ENCODE measurements at places on chromosomes 11 and 22.

DNA sequence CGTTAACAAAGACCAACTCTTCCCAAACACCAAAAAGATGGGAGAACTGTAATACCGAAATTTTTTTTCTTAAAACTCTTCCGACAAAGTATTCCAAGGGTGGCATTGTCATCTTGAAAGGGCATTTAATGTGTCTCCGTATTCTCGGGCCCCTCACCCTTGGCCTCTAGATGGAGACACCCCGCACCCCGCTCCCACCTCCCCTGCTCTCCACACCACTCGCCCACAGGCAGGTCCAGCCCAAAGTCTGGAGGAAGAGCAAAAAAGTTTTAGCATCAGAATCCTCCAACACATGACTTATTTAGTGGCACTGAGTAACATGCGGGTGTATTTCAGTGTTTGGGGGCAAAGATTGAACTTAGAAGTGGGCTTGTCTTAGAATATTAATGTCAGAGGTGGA lies 20.7 kb downstream of the SPATA19 start:
- DNase-seq, result no peak

DNA sequence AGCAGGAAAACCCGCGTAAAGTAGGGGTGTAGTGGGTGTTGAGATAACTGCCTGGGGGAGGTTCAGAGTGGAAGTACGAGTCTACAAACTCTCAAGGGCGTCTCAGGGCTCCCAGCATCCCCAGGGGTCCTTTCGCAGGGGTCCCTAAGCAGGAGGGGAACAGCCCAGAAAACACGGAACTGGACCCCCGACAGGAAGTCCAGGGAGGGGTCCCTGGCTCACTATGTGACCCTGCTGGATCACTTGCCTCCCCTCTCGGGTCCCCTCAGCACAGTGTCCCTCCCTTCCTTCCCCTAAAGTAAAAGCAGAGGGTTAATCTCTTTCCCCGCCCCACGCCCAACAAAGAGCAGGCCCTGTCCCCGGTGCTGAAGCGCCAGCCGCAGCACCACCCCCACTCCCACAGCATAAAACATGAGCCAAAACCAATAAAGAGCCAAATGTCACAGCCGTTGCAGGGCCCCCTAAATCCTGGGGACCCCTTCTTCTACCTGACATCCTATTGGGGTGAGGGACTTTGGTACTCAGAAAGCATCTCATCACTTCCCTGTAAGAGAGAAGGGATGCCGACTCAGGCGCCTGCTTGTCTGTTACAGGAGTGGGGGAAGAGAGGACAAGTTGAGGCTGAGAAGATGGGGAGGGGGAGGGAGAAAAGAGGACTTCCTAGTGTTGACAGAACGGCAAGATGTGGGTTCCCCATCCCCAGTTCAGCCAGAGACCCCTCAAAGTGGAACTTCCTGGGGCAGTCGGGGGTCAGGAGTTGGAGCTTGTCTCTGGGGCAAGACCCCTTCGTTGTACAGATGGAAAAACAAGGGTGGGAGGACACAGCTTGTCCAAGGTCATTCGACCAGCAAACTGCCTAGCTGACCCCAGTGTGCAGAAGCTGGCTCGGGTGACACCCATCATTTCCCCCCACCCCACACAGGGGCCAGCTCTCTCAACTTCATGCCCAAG lies 1.4 kb upstream of the NEFH start:
- no peak for DNase-seq

GRCh38 chr11:111982541-111983186 lies 42.5 kb upstream of the DLAT start:
- no peak for DNase-seq

- DNase-seq, result no peak
Measured at GRCh38 chr11:73623686-73624085, 22.7 kb upstream of the PLEKHB1 start.

- no peak for DNase-seq
Measured at GRCh38 chr11:89612096-89612495, 98.0 kb upstream of the TRIM77 start.

DNA sequence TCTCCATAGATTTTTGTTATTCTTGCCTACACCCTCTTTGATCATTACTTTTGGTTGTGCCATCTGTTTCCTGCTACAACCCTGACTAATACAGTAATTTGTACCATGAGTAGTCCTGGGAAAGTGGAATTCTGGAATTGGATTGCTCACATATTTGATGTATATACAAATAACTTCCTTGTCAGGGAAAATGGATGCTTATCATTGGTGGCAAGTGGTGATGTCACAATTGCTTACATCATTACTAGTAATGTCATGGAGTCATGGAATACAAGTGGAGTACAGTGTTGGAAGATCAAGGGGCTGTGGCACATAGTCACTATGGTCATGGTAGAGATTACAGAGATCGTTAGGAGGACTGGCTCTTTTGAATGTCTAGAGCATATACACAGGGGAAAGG lies 24.4 kb downstream of the AASDHPPT start:
- DNase-seq, result no peak

- no peak for DNase-seq
Measured at GRCh38 chr11:124867700-124868099, 2.5 kb downstream of the ROBO3 start.

DNA sequence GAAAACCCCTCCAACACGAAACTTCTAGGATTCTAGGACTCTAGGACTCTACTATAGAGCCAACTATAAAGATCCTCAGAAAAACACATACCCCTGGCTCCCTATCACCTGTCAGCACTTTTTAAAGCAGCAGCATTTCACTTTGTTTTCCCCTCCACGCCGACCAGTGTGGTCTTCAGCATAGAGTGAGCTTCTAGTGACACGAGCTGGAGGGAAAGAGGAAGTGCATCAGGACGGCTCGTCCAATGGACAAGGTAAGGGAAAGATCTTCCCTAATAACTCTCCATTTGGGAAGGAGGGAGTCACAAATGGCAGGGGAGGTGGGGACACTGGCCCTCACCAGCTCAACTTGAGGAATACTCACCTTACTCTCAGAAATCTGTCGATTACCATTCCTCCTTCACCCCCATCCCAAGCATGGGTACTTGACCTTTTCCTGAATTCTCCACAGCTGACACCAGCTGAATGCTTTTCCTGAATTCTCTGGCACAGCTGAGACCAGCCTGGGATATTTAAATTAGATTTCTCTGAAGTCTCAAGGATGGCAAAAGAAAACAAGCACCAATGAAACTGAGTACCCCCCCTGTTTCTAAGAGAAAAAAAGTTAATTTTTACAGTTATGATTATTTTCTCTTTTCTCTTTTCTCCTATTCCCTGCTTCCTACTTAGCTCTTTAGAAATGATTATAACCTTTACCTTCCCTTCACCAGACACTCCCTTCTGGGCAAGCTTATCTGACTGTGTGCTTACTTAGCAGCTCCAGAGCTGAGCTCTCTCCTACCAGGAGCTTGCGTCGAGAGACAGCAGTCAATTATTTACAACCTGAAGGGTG lies 33.3 kb upstream of the NNMT start:
- DNase-seq, result no peak

GRCh38 chr11:20247591-20248007 lies 87.3 kb upstream of the DBX1 start:
- DNase-seq, result no peak

- no peak for DNase-seq
Measured at GRCh38 chr11:2561696-2562581, 117.1 kb downstream of the KCNQ1 start.

GRCh38 chr11:44913502-44913901 lies 37.2 kb downstream of the TP53I11 start:
- no peak for DNase-seq

DNA sequence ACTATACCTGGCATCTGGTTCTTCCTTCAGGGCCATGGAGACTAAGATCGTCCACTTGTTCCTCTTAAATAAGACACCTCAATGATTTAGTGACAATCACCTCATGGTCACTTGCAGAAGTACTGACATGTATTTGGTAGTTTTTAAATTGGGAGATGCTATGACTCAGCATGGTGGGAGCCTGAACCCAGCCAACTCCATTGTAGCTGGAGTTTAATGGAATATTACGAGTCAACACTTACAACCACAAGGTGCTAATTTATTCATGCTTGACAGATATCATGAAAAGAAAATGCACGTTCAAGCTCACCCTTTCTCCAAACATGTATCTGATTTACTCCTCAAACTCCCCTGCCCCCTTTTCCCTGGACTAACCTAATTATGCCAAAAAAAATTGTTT lies 16.6 kb upstream of the APOL3 start:
- DNase-seq, result no peak

DNA sequence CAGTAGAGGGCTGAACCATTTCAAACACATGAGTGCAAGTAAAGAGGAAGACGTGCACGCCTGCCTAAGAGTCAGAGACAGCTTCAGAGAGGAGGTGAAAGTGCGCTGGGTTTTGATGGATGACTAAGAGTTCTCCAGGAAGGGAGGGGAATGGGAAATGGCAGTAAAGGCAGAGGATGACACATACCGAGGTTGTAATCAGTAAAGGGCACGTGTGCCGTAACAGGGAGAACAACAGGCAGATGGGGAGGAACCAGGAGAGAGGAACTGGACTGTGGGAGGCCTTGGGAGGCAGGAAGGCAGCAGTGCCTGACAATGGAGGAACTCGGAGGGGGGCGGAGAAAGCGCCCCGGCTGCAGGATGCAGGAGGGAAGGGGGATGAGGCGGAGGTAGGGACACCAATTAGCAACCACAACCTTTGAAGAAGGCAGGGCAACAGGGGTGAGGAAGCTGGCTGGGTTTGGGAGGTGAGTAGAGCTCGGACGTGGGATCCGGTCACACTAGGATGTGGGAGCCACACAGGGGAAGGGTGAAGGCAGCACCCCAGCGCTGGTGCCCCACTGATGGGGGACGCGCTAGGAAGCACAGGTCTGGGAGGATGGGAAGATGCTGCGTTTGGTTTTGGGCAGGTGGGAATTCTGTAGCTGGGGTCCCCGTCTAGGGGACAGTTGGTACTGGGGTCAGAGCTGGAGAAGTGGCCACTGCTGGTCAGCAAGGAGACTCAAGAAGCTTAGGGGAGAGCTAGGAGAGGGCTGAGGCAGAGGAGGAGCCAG lies 67.4 kb downstream of the SCUBE1 start:
- no peak for DNase-seq

GRCh38 chr11:2795491-2795991 lies 90.0 kb downstream of the CDKN1C start:
- DNase-seq, result no peak

DNA sequence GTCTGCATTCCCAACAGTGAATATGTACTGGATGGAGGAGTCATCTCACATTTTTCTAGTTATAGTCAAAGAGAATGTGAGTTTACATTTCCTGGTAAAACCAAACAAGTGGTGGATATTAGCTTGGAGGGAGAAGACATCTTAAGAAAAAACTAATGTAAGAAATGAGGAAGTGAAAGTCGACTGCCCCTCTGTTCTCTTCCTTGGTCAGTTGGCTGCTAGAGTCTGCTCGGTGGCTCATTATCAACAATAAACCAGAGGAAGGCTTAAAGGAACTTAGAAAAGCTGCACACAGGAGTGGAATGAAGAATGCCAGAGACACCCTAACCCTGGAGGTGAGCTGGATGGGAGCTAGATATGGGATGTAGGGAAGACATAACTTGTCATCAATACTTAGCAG lies 5.8 kb downstream of the SLC22A9 start:
- DNase-seq, result no peak

DNA sequence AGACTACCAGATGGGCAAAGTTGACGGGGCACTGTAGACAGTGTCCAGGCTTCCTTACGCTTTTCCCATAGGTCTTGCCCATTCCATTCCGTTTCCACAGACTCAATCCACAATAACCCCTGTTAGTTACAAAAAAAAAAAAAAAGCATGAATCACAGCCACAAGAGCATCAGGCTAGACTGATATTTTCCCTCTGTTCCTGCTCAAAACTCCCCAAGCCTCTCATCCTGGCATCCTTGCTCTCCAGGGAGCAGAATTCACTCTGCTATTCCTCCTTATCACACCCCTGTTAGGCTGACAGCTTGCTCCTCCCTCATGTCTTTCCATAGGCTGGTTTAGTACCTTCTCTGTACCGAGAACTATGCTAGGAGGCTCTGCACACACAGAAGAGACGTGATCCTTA lies 42.2 kb downstream of the TMEM123 start:
- no peak for DNase-seq

DNA sequence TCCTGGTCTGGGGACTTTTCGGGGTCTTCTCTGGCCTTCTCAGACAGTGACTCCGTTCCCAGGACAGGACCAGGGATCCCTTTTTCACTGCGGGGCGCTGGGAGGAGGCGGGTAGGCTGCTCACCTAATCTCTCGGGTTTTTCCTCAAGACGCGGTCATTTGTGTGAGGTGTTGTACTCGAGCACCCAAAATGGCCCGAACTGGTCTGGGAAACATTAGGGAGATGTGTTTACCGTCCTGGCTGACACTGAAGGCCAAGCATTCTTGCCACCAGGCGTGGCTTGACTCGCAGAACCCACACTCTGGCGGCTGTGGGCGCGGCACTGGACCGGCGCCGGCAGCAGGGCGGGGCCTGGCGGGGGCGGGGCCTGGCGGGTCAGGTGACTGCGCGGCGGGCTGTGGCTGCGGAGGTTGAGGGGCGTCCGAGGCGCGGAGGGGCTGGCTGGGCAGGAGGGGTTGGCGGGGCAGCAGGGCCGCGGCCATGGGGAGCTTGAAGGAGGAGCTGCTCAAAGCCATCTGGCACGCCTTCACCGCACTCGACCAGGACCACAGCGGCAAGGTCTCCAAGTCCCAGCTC lies at the start of gene SWAP70:
SWAP70 (plus strand) TSS at position 379 of the 577 bp plus-strand sequence; CDS start at position 482, 103 bp downstream.
- DNase-seq, result peak; percentile 43

DNA sequence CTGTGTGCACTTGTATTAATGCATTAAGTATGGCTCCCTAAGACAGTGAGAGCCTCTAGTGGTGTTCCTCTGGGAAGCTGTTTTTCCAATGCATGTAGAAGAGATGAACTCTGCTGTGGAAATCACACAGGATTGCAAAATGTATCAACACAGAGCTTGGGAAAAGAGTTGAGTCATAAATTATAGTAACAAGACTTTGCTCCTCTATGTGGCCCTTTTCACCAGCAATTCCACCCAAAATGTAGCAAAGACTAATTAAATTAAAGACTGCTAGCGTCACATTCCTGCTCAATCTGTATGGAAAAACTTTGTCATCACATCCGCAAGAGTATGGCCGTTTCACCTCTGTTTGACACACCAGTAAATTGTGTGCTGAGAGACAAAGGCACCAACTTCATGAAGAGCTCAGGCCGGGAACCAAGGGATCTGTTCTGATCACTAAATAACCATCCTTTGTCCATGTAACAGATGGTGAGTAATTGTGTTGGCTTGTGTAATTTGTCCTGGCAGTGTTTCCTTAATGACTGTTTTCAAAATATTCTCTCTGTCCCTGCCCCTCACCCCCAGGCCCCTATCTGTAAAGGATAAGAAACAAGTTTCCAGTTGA lies 209.2 kb upstream of the SORL1-AS1 start:
- no peak for DNase-seq

DNA sequence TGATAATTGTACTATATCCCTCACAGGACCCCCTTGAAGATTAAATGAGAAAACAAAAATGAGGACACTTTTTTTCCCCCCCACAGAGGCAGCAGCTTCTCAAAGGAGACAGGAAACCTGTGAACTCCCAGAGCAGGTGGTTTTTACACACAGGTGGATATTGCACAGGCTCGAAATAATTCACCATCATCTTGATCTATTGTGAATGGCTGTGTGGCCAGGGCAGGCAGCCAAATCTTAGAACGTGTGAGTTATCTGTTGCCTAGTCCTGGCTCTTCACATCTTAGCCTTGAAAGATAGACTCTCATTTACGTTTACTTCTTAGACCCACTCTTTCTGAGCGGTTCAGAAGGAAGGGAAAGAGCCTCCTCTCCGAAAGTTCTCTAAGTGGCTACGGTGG lies 23.5 kb downstream of the PPFIBP2 start:
- DNase-seq, result no peak

All from activated CD4-positive, CD25-positive, alpha-beta regulatory T cell treated with anti-CD3 and anti-CD28 coated beads, Interleukin-2, amount 50 U/mL, for 16 hours (primary cell).